NAMALWA (cell line): ENCODE measurements at places on chromosomes 16 and 17.

GRCh38 chr16:78996790-78997189 lies 603.7 kb downstream of the MAF start:
- DNase-seq: no peak

DNA sequence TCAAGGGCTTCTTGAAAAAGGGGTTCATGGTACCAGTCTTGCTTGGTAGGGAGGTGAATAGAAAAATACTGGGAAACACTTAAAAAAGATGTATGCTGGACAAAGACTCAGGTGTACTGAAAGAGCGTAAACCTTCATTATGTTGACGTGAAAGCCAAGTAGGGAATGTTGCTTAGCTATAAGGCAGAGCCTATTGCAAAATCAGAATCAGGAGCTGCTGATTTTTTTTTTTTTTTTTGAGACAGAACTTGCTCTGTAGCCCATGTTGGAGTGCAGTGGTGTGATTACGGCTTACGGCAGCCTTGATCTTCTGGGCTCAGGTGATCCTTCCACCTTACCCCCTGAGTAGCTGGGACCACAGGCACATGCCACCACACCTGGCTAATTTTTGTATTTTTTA lies 3.9 kb downstream of the TMEM94 start:
- no peak for DNase-seq

GRCh38 chr17:8377422-8377821 lies 918 bp upstream of the KRABD2 start:
- no peak for DNase-seq

DNA sequence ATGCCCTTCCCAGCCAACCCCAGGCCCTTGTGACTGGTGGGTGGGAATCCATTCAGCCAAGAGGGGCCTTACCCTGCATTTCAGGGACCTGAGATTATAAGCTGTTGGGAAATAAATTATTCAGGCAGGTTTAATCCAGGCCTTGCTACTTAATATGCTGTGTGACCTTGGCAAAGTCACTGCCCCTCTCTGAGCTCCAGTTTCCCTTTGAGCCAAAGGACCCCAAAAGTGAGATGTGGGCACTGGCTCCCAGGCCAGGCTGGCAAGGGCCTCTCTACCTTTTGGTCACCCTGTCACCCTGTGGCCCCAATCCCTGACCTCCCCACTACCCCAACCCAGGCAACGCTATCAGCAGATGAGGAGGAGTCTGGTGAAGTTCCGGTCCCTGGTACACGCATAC lies 33.9 kb downstream of the MYO15A start:
- DNase-seq: no peak
